ENCODE measurements at places on chromosomes 11 and 22.

DNA sequence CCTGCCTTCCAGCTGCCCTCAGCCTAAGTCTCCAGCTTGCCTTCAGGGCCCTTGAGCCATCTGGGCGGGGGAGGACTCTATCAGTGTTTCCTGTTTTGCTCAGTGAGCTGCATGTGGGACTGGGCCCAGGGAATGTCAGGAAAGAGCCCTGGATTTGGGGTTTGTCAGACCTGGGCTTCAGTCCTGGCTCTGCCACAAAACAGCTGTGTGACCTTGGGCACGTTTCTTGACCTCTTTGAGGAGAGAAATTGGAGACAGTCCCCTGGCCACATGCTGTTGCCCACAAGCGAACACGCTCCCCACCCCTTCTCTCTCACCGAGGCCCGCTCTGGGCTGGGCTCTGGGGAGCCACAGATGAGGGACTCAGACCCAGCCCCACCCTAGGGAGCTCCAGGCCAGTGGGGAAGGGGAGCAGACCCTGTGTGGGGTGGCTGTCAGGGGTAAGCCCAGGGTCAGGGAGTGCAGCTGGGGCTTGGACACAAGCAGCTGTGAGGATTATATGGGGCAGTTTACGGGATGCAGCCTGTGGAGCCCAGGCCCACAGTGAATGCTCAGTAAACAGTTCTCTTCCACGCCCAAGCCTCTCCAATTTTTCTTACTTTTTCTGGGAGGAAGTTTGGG, 12.3 kb downstream of the MYO7A start:
- no peak for DNase-seq

- no peak for DNase-seq
Measured at GRCh38 chr11:125374398-125374797, 121.7 kb downstream of the FEZ1 start.

- no peak for DNase-seq
Measured at GRCh38 chr11:33454264-33454663, 197.1 kb downstream of the HIPK3 start.

- DNase-seq = no peak
Measured at GRCh38 chr11:64752175-64752970, 7.4 kb downstream of the PYGM start.

DNA sequence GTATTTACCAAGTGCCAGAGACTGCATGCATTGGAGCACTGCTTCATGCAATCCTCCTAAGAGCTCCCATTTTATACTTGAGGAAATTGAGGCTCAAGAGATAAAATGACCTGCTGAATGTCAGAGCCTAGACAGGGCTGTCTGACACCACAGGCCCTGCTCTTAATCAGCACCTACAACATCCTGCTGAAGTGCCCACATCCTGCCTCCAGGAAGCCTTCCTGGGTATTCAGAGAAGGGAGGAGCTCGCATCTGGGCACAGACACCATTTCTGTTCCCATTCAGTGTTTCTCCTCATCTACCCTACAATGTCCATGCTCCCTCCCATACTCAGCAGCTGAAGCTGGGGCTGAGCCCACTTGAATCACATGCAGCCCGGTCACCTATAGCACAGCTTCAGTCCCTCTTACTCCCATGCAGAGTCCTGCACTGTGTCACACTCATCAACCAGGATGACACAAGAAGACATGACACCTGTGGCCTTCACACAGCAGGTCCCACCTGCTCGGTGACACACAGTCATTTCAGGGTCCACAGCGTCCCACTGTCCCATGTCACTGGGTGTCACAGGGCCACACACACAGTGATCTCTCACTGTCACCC, 53.1 kb downstream of the PDE2A start:
- DNase-seq = no peak

- DNase-seq = no peak
Measured at GRCh38 chr22:23537416-23537815, 42.7 kb downstream of the IGLL1 start.

DNA sequence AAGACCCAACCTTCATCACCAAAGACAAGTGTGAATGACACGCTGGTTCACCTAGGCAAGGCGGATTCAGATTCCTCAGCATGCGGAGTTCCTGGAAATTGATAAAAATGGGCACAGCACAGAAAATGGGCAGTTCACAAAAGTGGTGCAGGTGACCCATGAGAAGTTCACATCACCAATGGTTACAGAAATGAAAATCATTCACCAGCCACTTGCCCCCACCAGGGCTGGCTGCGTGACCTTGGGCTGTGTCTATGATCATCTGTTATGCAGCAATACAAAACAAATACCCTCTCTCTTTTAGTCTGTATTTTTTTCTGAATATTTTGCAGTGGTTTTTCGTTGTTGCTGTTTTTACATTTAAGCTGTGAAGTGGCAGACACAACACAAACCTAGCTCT, 415.9 kb downstream of the TBC1D22A start:
- DNase-seq = no peak

DNA sequence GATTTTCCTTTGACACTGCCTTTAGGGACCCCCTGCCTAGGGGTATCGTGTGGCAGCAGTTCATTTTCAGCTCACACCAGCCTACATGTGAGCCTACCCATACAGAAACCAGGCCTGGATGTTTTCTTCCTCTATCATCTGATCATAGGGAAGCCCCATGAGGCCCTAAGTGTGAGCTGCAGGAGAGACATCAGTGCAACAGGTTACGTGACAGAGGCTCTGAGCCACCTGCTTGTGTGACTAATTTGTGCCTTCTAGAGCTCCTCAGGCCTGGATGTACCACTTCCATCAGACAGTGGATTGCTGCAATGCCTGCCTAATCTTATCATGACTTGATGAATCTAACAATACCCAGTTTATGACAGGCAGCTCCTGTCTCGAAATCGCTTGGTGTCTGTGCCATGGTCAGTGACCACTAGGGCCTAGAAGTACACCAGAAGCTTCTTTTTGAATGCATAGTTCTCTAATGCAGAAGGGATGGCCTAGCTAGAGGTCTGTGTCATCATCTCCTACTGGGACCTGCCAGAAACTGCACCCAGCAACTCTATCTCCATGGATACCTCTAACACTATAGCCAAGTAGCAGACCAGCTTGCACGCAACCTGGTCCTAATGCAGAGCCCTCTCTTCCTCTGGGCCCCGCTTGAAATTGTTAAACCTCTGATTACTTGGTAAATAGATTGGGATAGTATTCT, 109.7 kb upstream of the CLPB start:
- DNase-seq = no peak

DNA sequence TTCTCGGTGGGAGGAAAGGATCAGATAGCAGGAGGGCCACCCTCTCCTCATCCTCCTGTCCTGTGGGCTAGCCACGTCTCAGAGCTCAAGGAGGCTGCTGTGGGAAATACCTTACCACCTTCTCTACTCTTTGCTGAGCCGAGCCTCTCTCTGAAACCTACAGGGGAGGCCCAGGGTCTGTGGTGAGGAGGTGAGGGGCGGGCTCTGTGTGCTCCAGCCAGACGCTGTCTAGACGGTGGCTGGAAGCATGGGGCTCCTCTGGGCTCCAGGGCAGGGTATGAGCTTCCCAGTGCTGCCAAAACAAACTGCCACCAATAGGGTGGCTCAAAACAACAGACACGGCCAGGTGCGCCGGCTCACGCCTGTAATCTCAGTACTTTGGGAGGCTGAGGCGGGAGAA, 5.5 kb upstream of the TMPRSS6 start:
- no peak for DNase-seq

DNA sequence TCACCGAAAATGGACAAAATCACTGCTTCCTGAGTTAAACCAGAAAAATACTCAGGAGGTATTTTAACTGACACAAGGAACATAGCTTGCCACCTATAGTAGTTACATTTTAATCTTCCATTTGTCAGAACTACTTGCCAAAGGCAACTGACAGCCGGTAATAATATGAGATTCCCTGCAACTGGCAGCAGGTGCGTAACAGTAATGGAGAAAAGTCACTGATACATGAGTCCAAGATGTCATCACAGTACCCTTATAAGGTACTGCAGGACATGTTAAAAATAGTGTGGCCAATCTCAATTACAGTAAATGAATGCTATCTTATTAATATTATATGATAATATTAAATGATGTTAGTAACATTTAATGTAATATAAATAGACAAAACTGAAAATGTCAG, 21.1 kb upstream of the ARHGAP32 start:
- DNase-seq = no peak

DNA sequence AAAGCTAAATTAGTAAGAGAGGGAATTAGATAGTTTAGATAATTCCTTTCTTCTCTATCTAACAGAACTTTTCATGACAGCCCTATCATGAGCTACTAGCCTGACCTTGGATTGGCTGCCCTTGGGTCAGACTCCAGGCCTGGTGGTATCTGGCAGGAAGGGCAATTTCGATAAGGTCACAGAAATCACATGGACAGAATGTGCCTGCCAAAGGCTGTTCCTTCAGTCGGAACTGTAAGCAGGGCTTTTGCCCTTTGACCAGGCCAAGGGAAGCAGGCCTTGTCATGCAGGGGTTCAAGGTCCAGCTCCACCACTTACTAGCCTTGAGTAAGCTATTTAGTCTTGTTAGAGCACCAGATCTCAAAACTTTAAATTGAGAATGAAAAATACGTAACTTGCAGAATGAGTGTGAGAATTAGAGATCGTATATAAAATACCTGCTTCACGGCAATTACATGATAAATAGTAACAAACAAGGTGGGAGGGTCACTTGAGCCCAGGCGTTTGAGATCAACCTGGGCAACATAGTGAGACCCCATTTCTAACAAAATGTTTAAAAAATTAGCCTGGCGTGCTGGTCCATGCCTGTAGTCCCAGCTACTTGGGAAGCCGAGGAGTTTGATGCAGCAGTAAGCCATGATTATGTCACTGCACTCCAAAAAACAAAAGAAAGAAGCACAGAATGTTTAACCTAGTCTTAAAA, 60.8 kb upstream of the SC5D start:
- no peak for DNase-seq

DNA sequence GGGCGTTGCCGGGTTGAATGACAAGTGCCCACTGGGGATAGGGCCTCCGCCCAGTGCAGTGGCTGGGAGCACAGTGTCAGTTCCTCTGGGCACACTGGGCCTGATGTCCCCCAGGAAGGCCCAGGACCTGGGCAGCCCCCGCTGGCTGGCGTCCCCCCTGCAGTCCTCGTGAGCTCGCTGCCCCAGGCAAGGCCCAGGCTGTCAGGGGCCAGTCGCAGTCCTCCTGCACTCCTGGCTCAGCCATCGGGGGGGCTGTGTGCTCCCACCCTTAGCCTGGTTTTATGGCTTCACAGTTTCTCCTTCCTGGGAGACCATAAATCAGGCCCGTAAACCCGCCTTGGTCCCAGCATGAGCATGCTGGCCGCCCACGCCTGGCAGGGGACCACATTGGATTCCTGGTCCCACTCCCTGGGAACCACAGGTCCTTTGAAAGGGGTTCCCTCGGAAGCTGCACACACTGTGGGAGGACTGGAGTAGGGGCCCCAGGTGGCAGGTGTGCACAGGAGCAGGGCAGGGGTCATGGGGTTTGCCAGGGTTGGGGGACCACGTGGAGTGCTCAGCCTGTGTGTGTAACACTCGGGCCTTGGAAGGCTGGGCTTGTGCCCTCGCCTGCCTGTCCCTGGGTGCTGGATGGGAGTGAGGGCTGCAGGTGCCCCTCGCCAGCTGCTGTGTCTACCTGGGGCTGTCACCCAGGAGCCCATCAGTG, 113.6 kb downstream of the KCNQ1OT1 start:
- DNase-seq = no peak

- DNase-seq = no peak
Measured at GRCh38 chr11:118899706-118900360, 16.1 kb downstream of the CXCR5 start.

DNA sequence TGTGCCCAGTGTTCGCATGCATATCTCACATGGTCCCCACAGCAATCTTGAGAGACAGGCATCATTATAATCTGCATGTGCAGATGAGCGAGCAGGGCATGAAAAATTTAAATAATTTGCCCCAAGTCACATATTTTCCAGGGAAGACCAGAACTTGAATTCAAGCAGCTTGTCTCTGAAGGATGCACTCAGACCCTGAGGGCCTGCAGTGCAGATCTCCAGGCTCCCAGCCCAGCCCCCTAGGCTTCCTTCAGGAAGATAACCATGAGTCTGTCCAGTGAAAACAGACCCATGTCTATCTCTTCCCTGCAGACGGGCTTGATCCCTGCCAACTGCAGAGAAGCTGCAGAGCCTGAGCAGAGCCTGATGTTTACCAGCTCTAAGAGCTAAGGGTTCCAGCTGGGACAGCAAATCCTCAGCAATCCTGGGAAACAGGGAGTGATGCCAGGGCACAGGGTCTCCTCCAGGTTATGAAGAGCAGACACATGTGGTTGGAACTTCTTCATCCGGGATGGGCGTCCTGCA, 55.1 kb downstream of the NAV2 start:
- no peak for DNase-seq

DNA sequence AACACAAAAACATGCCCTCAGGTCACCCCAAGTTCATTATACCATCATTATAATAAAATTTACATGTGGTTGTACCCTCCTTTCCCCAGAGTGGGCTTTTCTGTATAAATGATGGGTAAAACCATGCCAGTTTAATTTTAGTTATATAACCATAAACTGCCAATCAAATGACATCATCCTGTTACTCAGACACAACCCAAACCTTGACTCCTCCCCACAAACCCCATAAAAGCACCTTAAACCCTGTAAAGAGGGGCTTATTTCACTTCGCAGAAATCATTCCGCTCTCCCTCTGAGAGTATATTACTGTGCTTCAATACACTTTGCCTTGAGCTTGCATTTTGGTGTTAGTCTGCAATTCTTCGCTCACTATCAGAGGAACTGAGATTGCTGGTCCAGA, 5.5 kb upstream of the APOL3 start:
- DNase-seq = no peak

GRCh38 chr11:89433278-89433677, 57.9 kb downstream of the NOX4 start:
- DNase-seq = no peak

DNA sequence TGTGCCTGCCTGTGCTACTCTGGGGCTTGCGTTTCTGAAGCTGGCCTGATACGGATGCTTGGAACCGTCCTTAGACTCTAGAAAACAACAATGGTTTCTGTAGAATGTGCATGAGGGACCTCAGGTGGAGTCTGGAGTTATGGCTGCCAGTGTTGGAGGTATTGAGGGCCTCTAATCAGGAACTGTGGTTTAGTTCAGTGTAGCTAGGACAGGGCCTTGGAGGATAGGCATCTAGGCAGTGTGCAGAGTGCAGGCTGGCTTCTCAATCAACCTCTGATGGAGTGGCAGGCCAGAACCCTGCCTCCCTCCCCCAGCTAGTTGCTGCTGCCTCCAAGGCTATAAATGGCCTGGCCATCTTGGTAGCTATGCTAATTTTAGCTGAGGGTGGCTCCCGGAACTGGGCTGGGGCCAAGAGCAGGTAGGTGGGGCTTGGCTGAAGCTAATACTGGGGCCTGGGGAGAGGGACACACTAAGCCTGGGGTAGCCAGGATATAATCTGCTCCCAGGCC, 4.0 kb downstream of the STIM1 start:
- DNase-seq = no peak

DNA sequence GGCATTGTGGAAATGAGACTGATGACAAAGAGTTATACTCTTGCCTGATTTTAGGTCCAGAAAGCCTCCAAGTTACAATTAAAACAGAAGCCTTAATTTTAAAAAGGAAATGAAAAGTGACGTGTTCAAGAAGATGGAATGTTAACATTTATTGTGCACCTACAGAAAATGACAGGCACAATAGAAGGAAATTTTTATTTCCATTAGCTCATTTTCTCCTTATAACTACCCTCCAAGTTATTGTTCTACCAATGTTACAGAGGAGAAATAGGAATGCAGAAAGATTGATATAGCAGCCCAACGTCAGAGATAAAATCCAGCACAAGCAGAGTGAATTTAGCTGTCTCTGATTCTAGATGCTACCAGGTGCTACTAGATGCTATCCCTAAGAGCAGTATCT, 736.9 kb upstream of the KIRREL3 start:
- no peak for DNase-seq
